SK-N-DZ (cell line): ENCODE measurements at places on chromosomes 1 and 21.

GRCh38 chr21:16537501-16537900, 807.7 kb downstream of the USP25 start:
- no peak for DNase-seq

GRCh38 chr1:228512781-228513198, 25.6 kb downstream of the RNF187 start:
- no peak for DNase-seq

DNA sequence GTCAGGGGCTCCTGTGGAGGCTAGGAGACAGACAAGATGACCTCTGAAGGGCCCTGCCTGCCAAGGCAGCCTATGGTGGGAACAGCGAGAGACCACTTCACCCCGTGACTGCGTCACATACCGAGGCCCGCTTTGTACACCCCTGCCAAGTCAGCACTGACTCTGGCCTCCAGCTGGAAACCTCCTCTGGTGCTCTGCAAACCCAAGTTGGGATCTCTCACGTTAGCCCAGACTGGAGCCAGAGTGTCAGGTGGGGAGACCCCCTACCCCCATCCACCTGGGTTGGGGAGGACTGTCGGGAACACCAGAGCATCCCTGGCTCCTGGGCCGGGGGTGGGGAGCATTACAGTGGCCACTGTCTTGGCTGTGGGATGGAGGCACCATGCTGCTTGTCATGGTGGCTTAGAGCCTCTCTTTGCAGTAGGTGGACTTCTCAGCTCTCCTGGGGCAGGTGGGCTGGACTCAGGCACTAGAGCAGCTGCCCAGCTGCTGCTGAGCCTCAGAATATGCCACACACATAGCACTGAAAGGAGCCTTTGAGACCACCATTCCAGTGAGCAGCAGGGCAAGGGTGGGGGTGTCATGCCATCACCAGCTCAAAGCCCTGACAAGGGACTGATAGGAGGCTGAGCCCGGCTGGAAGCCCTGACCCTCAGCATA, 50.4 kb downstream of the ELK4 start:
- no peak for DNase-seq

DNA sequence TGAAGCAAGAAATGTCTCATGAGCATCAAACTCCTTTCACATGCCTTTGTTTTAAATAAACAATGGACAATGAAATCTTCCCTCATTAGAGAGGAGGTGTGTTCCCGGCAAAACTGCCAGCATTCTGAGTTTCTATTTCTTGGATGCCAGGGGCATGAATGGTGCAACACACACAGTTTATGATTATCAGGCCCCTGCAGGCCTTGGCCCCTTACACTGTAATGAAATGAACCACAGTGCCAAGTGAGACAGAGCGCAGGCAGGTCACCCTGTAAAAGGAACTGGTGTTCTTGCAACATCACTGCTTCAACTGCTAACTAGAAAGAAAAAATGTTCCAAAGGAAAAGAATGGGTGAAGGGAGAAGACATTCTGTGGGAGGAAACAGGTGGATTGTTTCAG, 3.8 kb upstream of the PIGC start:
- DNase-seq = no peak

- no peak for DNase-seq
These were observed 23.7 kb downstream of the CAMK1G start for GRCh38 chr1:209607102-209607794.

DNA sequence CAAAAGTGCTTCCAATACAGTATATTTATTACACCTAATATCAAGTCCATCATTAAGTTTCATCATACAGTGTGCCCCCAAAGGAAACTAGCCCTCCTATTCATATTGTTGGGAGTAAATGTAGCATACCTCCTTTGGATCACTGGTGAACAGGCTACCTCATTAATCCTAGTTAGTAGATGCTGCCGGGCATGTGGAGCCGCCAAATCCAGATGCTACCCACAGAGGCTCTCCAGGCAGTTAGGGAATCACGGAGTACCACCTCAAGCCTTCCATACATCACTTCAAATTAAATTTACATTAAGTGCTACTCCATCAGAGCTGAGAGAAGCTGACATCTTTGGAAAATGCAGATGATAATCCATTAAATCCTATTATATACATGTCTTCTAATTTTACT, 121.7 kb upstream of the FOXD3 start:
- peak; percentile 2 for DNase-seq

- peak; percentile 16 for DNase-seq
These were observed 269.4 kb downstream of the LRRC7 start for GRCh38 chr1:69836971-69837636.

GRCh38 chr1:54332781-54333585, 73.2 kb downstream of the SSBP3 start:
- DNase-seq = no peak

DNA sequence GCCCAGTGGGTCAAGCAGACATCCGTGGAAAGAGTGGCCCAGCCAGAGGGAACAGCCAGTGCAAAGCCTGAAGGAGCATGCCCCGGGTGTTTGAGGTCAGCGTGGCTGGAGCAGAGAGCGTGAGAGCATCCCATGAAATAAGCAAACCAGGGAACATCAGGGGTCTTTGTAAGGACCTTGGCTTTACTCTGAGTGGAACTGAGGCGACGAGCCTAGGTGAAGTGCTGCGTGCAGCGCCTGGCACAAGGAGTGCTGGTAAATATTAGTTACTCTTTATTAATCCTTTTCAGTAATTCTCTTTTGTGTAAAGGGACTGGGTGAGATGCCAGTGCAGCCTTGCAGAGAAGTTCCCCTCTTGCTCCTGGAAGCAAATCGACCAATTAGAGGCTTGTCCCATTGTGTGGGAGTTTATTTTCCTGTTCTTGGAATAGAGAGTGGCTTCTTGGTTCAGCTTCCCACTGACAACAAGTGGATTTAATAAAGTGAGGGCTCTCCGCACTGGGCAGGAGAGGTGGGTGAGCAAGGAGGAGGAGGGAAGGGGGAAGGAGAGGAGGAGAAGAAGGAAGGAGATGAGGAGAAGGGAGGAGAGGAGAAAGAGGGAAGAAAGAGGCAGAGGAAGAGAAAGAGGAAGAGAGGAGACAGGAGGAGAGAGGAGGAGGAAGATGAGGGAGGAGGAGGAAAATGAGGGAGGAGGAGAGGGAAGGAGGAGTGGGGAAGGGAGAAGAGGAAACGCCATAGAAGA, 37.6 kb upstream of the DISP3 start:
- DNase-seq = no peak

DNA sequence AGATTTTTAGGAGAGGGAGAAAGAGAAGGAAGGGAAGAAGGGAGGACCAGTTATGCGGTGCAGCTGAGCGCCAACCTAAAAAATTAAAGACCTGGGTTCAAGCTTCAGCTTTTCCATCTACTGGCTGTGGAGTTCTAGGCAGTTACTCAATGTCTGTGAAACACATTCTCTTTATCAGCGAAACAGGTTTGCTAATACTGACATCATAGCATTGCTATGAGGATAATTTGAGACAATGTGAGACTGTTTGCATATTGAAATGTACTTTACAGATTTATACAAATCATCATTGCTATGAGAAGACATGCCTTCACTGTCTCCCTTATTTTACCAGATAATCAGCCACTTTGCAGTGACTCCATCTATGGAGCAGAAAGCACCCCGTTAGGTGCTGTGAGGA, 222.9 kb upstream of the SGIP1 start:
- no peak for DNase-seq

GRCh38 chr1:1241588-1242219, 4.8 kb downstream of the C1QTNF12 start:
- no peak for DNase-seq

DNA sequence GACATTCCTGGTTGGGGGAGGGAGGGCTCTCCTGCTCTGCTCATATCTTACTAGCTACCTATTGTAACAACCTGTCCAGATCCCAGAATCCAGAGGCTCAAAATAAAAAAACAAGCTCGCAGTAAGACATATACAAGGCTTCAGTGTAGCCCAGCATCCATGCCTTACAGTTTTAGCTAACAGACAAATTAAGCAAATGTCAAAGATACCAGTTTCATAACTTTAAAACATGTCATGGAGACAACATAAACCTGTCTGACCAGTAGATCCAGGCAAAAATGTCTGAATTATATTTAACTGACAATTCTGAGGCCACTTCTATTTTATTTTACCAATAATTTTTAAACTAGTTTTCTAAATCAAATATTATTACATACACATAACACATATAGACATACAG, 167.7 kb upstream of the TNR start:
- DNase-seq = no peak

- DNase-seq = no peak
These were observed 11.8 kb downstream of the RTCA start for GRCh38 chr1:100277866-100278265.

- peak; percentile 24 for DNase-seq
These were observed 88.9 kb upstream of the ARHGAP29 start for GRCh38 chr1:94326329-94326728.

DNA sequence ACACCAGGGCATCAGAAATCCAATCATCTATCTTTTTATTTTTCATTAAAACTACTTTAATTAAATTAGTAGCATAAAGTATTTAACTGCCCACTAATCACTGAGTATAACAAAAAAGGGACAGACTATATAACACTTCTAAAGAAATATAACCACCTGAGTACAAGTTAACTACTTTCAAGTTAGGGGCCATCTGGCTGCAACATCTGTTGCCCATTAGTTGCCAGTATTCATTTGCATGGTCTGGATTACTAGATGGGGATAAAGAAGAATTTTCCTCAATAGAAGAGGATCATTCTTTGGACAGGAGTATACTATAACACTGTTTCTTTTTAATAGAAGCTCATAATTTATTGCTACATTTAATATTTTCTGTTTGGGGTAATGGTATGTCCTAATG, 446.4 kb downstream of the AMY1C start:
- DNase-seq = peak; percentile 9

DNA sequence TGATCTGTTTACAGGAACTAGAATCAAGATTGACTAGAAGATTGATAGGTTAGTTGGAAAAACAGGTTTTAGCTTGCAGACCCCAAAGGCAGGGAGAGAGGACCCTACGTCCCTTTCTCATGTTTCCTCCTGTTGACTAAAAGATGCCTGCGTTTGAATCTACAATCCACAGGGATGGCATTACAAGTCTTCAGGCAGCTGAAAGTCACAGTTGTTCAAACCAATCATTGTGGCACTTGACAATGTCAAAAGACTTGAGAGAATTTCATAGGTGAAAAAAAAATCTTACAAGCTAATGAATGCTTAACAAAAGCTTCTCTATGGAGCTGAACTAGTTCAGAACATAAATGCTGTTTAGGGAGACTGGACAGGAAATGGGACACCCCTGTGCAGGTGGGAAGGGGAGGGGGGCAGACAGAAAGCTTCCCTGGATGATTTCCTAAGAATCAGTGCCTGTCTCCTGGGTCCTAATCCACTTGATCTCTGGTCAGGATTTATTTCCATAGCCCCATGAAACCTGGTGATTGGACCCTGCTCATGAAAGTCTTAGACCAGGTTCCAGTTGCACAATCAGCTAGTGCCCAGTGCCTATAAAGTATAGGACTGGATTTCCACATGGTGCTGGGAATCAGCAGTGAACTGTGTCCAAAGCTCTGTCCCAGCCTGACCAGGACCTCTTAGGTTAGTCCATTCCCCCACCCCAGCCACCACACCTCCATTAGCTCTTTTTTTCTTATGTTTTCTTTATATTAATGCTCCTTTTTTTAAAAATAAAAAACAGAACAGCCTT, 91.6 kb upstream of the BCAR3 start:
- DNase-seq = no peak

GRCh38 chr1:211667065-211667617, 8.3 kb downstream of the NEK2 start:
- DNase-seq = no peak

- peak; percentile 30 for DNase-seq
These were observed 182.1 kb upstream of the DMRTA2 start for GRCh38 chr1:50605186-50605875.

- no peak for DNase-seq
These were observed 36.2 kb upstream of the CSF1 start for GRCh38 chr1:109874445-109874844.

GRCh38 chr1:235588916-235589515, 60.6 kb downstream of the GNG4 start:
- no peak for DNase-seq

DNA sequence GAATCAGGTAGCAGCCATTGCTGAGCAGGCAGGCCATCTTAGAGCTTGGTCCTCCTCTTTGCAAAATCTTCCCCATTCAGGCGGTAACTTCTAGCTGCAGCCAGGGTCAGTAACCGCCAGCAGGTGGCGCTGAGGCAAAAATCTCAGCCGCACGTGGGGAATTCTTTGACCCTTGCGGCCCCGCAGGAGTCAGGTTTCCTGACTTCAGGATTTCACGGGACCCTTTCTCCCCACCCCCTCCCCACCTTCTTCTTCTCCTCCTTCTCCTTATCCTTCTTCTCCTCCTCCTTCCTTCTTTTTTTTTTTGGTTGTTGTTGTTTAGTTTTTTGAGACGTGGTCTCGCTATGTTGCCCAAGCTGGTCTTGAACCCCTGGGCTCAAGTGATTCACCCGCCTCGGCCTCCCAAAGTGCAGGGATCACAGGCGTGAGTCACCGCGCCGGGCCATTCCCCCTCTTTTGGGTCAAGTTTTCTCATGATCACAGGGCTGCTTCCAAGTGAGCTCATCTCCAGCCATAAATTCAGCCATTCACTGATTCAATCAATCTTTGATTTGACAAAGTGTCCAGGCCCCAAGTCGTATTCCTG, 33.4 kb upstream of the TENT5B start:
- DNase-seq = peak; percentile 62

- no peak for DNase-seq
These were observed 45.1 kb upstream of the MUTYH start for GRCh38 chr1:45385302-45385701.

DNA sequence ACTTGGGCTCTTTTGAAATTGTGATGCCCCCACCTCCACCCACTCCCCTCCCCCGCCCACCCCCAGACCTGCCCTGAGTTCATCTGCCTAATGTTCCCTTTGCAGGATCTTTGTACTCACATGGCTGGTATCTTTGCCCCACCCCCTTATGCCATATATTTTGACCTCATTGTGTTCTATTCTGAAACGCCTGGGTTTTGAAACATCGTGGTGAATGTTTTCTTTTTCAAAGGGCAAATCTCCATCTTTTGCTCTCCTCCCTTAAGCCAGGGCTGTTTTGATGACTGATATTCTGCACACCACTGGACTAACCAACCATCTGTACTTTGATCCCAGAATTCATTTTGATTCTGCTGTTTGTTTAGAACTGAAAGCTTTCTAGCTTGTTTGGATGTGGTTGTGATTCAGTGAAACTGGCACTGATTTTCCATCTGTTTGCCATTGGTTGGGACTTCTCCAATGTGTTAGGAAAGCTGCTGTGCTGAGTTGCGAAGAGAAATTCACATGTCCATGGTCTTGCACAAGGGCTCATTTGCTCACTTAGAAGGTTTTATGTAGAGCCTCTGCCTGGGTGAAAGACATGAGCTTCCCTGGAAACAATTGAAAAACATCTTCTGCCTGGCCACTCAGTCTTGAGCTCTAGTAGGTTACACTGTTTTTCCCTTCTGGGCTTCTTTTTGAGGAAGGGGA, 16.5 kb downstream of the SMAP2 start:
- DNase-seq = no peak

- no peak for DNase-seq
These were observed 159.8 kb upstream of the KCNJ6 start for GRCh38 chr21:38075833-38076587.

- no peak for DNase-seq
These were observed 34.5 kb downstream of the SLC45A1 start for GRCh38 chr1:8352471-8352845.
